Cardiac septum (tissue), 1 donor: ENCODE measurements at places on chromosomes 6 and 20. TPM values are rescaled to one million over a fixed set of nuclear protein-coding genes. Genes with fewer than 3 reads are reported as not detected.

The PHACTR1 gene
- 26.2 TPM for total RNA-seq

The VGLL2 gene
- total RNA-seq: 38.1 TPM

The HMGA1 gene
- 36.4 TPM for total RNA-seq

The OR2H2 gene
- total RNA-seq: not detected

The MYB gene
- total RNA-seq: 0.24 TPM

The CCDC170 gene
- total RNA-seq: 0.38 TPM

The C2 gene
- total RNA-seq: 5.1 TPM

The TEAD3 gene
- total RNA-seq: 63.3 TPM

DNA sequence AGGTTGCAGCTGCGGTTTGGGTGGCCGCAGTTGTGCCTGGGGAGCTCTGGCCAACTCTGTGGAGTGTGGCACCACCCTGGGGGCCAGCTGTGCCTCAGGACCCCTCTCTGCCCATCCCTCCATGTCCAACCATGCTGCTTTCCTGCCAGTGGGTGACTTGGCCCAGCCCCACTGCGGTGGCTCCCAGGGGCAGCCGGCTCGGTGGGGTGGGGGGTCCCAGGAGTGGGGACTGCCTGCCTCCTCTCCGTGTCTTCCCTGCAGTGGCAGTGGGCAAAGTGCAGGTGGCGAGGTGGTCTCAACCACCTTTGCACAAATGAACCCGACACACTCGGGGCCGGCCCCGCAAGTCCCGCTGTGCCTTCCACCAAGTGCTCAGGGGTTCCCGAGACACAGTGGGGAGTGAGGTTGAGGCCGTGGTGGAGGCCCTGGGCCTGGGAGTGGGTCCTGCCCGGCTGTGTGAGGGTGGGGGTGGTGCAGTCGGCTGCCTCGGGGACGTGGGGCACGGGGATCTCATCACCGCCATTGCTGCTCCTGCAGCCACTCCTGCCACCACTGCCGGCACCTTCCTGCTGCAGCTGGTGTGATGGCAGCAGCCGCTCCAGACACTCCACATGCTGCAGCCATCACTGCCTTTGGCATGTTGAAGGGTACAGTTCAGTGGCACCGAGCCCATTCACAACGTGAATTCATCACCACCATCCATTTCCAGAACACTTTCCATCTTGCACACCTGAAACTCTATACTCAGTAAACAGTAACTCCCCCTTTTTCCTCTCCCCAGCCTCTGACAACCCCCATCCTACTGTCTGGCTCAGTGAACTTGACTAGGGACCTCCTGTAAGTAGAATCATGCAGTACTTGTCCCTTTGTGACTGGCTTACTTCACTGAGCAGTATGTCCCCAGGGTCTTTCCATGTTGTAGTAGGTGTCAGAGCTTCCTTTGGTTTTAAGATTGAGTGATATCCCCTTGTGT lies 10.7 kb upstream of the SLCO4A1 start:
- no peak for DNase-seq

DNA sequence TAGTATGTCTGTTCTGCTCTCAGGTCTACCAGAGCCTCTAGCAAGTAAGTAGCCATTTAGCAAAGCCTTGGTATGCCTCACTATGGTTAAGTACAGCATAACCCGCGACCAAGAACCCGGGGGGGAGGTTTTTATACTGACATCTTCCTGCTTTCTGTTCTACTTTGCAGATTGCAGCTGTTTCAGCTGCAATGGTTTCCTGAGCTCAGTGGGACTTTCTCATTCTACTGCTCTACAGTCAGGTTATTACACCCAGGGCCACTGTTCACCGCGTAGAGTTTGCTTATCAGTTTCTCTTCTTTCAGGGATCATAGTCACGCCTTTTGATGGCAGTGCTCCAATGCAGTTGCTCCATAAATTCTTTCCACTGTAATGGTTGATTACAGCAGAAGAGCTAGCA lies 631.3 kb downstream of the TFAP2A start:
- DNase-seq: no peak

- peak; percentile 66 for DNase-seq
Observed at GRCh38 chr6:169867751-169868191, 116.3 kb downstream of the ERMARD start.

GRCh38 chr6:6926856-6927255 lies 180.9 kb upstream of the RREB1 start:
- no peak for DNase-seq

- no peak for DNase-seq
Observed at GRCh38 chr20:45626540-45626939, 3.0 kb upstream of the WFDC10A start.

GRCh38 chr6:141464490-141464889 lies 668.2 kb upstream of the GJE1 start:
- DNase-seq: no peak

DNA sequence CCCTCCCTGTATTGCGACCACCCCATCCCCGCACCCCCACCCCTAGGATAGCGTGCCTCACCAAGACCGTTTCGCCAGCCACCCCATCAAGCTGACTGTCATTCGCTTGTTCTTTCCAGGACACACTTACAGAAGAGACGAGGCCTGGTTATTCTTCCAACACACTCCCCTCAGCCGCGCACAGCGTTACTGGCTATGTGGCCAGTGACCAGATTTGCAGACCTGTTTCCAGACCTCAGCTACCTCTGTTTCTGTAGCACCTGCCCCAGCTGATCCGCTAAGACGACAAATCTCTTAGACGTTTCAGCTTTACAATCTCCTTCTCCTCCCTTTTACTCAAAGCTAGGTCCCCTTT lies 26.1 kb downstream of the HLA-F start:
- no peak for DNase-seq

DNA sequence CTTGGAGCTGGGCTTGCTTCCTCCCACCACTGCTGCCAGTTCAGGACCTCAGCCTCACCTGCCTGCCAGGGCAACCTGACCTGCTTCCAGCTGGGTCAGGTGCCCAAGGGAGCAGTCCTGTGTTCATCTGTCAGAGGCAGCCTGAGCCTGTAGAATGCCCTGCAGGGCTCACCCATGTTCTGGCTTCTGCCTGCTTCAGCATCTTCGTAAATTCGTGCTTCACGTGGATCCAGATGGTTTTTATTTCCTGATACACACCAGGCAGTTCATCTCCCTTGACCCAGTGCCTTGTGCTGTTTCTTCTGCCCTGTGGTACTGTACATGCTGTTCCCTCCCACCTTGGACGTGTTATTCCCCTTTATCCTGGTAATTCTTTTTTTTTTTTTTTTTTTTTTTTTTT lies 50.2 kb downstream of the ARID1B start:
- no peak for DNase-seq

DNA sequence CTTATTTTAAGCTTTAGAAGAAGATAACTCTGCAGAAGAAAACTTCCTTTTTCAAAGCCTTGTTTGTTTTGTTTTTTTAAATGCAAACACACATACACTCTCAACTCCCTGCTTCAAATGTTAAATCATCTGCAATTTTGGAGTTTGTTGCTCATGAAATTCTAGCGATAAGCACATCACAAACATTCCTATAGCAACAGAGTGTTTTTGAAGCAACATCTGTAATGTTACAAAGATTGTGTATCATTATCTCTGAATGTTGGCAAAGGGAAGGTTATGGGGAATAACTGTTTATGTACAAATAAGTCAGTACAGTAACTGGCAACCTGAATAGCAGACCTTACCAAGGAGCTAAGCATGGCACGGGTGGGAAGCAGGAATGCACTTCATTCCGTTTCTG lies 84.8 kb upstream of the MRPS10 start:
- no peak for DNase-seq

- DNase-seq: no peak
Observed at GRCh38 chr6:120938876-120939472, 395.3 kb downstream of the TBC1D32 start.

DNA sequence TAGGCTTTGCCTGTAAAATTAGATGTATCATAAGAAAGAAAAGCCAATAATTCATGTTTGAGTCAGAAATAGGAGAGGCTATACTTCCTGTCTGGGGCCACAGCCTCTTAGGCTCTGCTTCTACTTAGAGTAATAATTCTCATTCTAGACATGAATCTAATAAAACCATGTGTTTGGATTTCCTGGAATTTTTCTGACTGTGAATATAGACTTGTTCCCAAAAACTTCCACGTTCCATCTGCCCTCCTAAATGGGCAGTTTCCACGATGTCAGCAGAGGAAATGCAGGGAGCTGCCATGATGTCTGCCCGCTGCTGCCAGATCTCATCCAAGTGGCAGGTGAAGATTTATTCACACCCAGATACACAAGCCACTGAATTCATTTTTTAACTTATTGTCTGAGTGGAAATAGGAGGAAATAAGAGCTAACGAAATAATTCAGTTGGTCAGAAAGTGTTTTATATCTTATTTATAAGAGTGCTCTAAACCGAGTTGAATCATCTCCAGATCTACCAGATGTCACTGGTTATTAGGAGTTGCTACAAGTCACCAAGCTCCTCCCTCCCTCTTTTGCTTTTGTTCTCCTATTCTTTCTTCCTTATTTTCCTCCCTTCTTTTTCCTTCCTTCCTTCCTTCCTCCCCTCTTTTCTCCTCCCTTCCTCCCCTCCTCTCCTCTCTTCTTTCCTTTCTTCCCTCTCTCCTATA lies 69.3 kb downstream of the ALDH8A1 start:
- no peak for DNase-seq

DNA sequence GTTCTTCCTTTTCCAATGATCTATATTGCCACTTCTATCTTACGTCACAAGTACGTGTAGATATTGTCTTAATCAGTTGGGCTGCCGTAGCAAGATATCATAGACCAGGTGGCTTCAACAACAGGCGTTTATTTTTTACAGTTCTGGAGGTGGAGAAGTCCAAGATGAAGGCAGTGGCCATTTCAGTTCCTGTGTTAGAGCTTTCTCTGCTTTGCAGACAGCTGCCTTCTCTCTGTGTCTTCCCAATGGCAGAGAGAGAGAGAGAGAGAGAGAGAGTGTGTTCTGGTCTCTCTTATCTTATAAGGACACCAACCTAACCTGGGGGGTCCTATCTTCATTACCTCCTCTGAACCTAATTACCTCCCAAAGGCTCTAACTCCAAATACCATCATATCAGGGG lies 8.3 kb downstream of the HSF2 start:
- DNase-seq: no peak

DNA sequence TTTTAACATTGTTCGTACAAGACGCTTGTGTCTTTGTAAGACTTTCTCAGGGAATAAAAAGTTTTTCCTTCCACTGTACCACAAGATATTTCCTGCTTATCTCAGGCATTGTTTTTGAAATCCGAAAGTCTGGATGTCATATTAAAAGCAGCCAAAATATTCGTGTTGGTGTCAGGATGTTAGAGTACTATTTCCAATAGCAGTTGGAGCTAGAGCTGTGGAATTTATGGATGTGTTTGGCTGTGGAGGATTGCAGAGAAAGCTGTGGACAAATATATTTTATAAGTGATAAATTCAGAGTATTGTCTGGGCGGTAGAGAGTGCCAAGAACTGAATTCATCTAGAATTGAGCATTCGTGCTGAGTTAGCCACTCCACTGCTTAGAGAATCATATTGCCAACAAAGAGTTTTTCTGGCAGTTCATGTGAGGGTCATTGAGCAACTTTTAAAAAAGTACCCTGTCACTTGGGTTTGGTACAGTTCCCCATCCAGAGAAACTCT lies 57.7 kb downstream of the ZDHHC14 start:
- DNase-seq: no peak

GRCh38 chr6:93970684-93971083 lies 551.3 kb upstream of the EPHA7 start:
- no peak for DNase-seq

DNA sequence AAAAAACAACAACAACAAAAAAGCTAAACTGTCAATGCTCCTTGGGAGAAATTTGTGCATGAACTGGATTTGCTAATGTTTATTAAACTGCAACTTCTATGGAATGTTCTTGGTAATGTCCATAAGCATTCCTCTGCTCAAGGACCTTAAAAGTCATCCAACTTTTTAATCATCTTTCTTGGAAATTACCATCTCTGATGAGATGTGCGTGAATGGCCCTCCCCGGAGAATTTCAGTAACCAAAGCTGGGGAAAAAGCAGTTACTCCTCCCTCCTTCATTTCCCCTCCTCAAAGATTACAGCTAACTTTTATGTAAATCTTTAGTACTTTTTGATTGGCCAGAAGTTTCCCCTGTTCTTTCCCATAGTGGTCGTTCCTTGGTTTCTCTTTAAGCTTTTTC lies 5.2 kb downstream of the TBCC start:
- DNase-seq: no peak
